ENCODE measurements at places on chromosomes 16 and 17.
A peak's percentile ranks its signal among the peaks of the same experiment; 100 is the strongest.

DNA sequence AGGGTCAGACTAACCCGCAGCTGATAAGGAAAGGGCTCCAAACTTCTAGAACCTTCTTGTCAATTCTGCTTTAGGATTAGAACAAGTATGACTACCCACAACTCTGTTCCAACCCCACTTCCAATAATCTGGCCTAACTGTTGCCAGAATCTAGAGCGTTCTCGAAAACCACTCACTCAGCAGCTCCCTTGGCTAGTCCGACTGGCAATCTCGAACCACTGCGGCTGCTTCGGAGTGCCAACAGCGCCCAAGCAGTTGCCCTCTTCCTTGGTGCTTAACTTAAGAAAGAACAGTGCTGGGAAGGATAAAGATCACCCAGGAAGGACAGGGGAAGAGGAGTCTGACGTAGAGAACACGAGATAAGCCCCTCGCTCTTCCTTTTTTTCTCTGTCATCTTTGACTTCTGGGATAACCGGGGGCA is 818 bp downstream of the DNAJC7 start:
- DNase-seq, result no peak

DNA sequence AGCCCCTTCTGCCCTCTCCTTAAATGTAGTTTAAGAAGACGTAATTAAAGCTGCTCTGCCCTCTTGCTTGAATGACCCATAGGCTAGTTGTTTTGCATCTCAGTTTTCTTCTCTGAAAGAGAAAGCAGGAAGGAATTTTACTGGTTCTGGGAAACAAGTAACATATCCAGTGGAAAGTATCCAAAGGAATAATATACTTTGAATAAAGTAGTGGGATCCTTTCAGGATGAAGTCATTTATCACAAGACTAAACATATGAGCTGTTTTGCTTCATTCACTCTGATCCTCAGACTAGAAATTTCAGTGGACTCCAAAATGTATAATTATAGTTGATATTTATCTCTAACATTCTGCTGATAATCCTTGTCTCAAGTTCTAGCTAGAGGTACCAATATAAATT is 1297.6 kb upstream of the GOT2 start:
- no peak for DNase-seq

DNA sequence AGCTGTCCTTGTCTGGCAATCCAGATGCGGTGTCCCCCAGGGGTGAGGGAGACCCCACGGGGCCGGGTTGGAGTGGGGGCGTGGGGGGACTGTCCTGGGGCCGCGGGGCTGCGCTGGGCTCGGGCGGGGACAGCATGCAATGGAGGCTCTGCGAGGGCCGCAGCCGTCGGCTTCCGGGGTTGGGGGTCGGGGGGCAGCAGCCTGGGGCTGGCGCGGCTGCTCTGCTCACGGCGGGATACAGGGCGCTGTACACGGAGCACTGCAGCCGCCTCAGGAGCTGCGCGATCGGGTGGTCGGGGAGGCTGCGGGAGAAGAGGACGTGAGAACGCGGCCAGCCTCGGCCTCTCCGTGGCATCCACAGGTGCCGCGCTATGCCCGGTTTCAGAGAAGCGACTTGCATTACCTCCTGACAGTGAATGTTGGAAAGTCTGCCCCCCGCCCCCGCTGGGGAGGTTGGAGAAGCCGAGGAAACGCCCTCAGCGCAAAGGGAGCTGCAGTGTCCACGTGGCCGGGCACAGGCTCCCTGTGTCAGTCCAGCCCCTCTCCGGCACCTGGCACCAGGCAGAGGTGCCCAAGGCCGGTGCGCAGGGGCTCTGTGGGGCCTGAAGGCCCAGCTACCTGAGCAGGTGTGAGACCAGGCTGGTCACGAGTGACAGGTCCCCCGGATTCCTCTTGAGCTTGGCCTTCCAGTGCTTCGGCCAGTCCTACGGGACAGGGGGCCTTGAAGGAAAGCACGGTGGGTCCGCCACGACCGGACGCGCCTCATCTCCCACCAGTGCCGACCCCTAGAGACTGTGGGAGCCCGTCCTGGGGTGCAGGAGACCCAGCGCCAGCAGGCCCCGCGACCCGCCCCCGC is 9.4 kb upstream of the SPATA2L start:
- DNase-seq, result no peak

DNA sequence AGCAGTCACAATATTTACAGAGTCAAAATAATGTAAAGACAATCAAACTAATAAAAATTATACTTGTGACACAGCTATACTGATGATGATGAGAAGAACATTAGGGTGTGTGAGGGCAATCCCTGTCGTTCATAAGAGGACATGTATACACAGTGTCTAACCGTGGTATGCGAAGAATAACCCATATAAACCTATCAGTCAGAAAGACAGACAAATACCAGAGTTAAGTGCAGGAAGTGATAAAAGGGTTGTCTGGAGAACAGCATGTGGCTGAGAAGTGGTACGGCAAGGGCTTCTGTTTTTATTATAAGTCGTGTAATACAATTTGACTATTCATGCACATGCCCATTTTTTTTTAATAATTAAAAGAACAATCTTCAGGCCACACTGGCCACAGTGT is 46.7 kb downstream of the LMF1 start:
- no peak for DNase-seq

DNA sequence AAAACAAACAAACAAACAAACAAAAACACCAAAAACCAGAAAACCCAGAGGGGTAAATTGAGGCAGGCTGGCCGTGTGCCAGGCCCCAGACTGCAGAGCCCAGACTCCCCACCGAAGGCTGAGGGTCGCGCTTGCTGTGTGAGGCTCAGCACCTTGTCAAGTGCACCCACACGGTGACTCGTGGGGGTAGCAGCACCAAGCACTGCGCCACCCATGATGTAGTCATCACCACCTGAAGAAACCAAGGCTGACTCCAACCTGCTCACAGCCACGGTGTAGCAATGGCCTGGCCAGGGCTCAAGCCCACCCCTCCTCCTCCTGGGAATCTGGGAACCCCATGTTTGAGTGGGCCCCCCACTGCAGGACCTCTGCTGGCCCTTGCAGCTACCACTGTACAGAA is 11.9 kb downstream of the MCRIP1 start:
- peak; percentile 54 for DNase-seq

DNA sequence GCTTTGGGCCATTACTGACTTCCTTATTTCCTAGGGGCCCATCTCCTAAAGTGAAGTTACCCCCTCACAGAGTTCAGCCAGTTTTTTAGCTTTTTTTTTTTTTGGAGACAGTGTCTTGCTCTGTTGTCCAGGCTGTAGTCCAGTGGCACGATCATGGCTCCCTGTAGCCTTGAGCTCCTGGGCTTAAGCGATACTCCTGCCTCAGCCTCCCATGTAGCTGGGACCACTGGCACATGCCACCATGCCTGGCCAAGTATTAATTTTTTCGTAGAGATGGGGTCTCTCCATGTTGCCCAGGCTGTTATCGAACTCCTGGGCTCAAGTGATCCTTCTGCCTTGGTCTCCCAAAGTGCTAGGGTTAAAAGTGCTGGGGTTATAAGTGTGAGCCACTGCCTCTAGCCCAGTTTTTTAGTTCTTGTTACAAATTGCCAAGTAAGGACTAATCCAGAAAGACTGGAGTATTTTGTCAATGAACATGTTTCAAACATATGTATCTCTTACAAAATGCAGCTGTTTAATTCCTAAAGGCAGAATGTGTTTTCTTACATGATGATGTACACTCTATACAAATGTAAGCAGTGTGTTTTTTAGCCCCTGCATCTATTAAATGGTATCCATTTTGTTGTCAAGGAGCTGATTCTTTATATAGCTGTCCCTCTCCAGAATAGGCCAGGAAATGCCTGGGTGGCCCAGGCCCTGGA is 49.1 kb upstream of the IL34 start:
- DNase-seq, result no peak

DNA sequence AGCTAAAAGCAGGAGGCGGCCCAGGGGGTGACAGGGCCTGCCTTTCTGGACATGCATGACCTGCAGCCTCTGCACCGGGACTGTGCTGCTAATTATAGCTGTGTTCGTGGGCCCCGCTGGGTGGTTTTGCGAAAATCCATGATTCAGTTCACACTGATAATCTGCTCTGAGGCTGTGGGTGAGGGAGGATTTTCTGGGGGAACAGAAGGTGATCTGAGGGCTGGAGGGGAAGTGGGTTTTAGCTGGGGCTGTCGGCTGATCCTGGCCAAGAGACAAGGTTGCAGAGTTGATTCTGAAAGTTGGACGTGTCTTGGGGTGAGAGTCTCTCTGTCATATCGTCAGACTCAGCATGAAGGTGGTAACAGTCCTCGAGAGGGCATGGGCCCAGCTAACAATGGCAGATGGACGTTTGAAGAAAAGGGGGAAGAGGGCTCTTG is 187.5 kb upstream of the ZNF469 start:
- no peak for DNase-seq

DNA sequence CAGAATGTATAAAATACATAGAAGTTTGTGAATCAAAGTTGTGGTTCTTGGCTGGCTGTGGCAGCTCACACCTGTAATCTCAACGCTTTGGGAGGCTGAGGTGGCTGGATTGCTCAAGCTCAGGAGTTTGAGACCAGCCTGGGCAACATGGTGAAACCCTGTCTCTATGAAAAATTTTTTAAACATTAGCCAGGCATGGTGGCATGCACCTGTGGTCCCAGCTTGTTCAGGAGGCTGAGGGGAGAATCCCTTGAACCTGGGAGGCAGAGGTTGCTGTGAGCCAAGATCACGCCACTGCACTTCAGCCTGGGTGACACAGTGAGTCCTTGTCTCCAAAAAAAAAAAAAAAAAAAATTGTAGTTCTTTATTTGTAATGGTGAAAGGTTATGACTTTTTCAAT is 13.8 kb upstream of the APPBP2 start:
- no peak for DNase-seq

- DNase-seq, result no peak
Measured at GRCh38 chr16:58307583-58308312, 12.9 kb upstream of the PRSS54 start.

DNA sequence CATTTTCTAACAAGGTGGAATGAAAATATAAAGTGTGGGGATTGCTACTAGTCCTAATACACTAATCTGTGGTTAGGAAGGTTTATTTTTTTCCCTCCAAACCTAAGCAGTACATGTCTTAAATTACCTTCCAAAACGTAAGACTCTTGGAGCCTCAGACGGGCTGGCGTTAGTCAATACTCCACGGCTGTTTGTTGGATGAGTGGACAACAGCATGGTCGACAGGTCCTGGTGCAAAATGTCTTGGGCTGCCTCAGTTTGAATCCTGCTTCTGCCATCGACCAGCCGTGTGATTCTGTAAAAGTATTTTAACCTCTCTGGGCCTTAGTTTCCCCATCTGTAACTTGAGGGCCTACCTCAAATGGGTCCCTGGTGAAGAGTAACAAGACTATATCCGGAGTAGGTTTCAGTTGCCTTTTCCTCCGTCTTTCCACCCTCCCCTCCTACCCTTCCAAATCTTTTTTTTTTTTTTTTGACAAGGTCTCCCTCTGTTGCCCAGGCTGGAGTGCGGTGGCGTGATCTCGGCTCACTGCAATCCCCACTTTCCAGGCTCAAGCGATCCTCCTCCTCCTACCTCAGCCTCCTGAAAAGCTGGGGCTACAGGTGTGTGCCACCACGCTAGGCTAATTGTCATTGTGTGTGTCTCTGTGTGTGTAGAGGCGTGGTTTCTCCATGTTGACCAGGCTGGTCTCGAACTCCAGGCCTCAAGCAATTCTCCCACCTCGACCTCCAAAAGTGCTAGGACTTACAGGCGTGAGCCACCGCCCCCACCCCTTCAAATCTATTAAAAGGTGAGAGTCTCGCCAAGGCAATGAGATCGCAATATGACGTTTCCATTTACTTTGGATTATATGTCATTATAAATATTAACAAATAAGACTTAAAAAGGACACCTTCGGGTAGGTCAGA is 5.8 kb downstream of the SCGB1C2 start:
- DNase-seq, result no peak

- no peak for DNase-seq
Measured at GRCh38 chr17:79778504-79779083, 646 bp downstream of the CBX2 start.

- DNase-seq, result no peak
Measured at GRCh38 chr17:5588584-5588983, 4.3 kb upstream of the NLRP1 start.

- DNase-seq, result no peak
Measured at GRCh38 chr16:9862327-9862726, 319.9 kb downstream of the GRIN2A start.

- DNase-seq, result no peak
Measured at GRCh38 chr16:800834-801511, 439 bp upstream of the GNG13 start.

DNA sequence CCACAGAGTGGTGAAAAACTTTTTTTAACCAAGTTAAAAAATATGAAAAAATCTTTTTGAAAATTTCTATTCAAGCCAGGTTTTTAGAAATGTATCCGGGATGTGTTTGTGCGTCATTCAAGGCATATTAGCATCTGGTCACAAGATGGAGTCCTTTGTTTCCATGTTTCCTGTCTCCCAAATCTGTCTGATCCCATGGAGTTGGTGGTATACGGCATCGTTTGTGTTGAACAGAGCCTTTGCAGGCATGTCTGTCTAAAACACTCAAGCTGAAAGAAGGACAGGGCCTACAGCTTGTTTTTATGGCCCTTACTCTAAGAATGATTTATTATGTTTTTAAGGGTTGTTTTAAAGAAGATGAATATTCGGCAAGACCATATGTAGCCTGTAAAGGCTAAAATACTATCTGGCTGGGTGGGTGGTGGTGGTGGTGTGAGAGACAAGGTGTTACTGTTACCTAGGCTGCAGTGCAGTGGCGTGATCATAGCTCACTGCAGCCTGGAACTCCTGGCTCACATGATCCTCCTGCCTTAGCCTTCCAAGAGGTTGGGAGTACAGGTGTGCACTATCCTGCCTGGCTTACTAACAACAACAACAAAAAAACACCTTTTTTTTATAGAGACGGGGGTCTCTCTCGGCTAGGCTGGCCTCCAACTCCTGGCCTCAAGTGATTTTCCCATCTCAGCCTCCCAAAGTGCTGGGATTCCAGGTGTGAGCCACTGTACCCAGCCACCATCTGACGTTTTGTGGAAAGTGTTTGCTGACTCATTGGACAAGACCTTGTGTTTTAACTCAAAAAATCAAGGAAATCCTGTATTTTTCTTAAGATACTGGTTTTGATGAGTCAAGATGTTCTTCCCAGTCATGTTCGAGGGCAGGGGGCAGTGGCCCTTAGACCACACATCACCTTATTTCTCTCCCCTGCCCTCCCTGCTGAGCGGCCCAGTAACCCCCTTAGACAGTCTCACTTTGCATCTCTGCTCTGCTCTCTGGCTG is 52.2 kb downstream of the NDE1 start:
- DNase-seq, result no peak

DNA sequence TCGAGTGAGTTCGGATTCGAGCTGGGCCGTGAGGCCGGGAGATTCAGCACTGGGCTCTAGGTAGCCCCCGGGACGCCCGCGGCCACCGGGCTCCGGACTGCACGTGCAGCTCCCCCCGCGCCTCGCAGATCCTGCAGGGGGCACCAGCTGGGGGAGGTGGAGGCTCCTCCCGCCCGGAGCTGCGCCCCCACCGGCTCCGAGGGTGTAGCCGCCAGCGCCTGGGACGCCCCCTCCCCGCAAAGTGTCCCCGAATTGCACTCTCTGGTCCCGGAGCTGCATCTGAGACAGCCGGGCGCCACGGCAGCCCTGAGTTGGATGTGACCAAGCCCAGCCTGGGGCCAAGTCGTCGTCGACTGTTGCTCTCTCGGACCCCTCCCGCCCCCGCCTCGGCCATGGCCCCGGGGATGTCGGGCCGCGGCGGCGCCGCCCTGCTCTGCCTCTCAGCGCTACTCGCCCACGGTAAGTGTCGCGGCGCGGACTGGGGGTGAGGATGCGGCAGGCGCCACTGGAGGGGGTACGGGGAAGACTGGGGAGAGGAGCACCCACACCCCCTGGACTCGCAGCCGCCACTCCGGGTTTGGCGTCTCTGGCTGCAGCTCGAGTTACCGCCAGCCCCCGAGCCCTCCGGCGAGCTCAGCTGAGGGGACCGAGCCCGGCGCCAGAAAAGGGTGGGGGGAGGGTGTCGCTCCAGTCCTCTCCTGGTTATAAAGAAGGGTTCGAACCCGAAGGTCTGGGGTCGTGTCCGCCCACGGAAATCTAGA is 1.5 kb downstream of the TMEM132E start:
- DNase-seq, result no peak

Data from epithelial cell of esophagus (primary cell).